ENCODE measurements at places on chromosomes 5 and 9.

DNA sequence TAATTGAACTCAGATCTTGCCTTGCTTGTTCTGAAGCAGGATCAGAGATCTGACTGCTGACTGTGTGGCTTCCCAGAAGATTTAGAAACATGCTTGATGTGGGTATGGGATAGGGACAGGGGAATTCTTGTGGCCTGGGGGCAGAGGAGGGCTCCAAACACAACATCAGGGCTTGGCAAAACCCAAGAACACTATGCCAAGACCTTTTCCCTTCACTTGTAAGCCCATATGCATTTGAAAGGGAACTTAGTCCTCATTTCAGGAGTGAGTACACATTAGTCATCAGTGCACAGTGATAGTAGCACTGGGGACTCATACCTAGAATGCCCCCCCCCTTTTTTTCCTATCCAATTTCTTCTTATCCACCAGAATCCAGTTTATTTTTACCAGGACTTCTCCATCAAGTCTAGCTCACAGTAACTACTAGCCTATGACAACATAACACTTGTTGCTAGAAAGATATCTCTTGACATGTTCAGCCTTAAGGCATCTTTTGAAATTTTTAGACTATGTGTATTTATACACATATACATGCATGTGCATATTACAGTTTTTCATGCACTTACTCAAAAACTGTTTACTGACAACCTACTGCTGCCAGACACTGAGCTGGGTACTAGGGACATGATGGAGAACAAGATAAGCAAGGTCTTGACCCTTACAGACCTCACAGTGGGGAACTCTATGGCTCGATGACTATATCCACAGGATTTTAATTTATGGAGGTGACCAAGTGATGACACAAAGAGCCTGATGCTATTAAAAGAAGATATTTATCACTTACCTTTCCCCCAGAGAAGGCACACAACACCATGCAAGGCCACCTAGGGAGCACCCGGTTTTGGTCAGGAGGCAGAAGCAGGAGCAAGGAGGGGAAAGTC lies 158.3 kb upstream of the MAP3K1 start:
- no peak for DNase-seq

- DNase-seq, result no peak
Measured at GRCh38 chr9:114059047-114059803, 18.9 kb downstream of the AMBP start.

DNA sequence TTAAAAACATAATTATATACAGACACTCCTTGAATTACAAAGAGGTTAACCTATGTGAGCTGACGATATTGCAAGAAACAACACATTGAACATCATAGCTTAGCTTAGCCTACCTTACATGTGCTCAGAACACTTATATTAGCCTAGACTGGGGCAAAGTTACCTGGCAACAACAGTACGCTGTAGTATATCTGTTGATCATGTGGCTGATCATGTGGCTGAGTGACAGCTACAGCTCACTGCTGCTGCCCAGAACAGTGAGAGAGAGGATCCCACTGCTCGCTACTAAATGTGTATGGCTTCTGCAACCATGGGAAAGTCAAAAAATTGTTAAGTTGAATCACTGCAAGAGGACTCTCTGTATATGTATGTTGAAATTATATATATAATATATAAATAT lies 169.9 kb downstream of the CDH9 start:
- no peak for DNase-seq

DNA sequence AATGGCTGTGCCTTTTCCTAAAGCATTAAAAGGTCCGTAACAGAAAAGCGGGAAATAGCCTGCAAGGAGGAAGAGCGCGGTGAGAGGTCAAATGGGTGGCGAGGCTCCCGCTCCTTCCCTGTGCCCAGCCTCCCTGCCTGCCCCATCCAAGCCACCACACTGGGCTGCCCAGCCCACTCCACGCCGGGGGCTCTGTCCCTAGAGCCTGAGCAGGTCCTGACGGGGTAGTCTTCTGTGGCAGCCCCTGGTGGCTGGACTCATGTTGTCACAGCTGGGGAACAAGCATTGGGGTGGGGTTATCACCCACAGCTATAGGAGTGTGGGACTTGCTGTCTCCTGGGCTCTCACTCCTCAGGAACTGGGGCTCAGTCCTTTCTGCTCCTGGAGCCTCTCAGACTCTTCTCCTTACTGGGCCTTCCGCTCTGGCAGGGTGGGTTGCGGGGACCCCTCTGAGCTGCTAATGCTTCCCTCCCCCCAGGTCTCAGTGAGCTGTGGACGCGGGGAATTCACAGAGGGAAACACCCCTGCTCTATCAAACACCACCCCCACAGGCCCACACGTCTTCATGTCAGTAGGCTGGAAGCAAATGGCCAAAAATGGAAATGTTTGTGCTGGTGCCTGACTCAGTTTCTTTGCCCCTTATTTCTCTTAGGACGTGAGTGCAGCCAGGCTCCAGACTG lies 152.4 kb upstream of the PHYKPL start:
- DNase-seq, result no peak

GRCh38 chr5:1268666-1269065 lies 26.2 kb downstream of the TERT start:
- DNase-seq, result no peak

DNA sequence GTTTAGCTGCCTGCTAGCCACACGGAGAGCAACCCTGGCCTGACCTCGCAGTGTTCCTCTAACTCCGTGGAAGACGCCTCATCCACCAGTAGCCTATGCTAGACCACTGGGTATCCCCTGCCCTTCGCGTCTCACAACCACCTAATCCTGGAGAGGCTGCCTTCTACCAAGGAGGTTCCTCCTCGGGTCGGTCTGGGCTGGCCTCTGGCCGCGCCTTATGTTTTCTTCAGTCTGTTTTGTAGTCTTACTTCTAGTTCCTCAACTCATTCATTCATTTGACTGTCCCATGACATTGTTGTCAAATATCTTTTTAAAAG lies 1.6 kb upstream of the TPM2 start:
- no peak for DNase-seq

Measured in A549 (cell line).